ENCODE measurements at places on chromosomes 1 and 21.

- DNase-seq, result no peak
Observed at GRCh38 chr1:32929366-32929765, 28.2 kb upstream of the TMEM54 start.

GRCh38 chr1:66996018-66996682 lies 57.8 kb downstream of the SLC35D1 start:
- DNase-seq, result peak; percentile 71

- no peak for DNase-seq
Observed at GRCh38 chr1:152673016-152673415, 2.1 kb upstream of the LCE2C start.

DNA sequence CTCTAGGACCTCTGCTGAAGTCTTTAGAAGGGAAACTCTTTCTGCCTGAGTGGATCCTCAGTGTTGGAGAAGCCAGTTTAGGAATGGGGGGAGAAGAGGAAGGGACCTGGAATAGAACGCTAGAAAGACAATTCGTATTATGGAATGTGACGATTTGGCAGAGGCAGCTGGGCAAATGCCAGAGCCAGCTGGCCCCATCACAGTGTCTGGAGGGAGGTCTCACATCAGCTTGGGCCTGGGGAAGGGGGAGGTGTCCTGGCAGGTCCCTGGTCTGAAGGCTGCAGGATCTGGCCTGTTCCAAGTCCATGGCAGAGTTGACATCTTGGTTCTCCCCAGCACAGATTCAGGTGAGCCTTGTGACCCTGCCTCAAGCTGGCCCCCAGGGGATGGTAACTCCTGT lies 11.3 kb downstream of the TMCC2 start:
- DNase-seq, result no peak

DNA sequence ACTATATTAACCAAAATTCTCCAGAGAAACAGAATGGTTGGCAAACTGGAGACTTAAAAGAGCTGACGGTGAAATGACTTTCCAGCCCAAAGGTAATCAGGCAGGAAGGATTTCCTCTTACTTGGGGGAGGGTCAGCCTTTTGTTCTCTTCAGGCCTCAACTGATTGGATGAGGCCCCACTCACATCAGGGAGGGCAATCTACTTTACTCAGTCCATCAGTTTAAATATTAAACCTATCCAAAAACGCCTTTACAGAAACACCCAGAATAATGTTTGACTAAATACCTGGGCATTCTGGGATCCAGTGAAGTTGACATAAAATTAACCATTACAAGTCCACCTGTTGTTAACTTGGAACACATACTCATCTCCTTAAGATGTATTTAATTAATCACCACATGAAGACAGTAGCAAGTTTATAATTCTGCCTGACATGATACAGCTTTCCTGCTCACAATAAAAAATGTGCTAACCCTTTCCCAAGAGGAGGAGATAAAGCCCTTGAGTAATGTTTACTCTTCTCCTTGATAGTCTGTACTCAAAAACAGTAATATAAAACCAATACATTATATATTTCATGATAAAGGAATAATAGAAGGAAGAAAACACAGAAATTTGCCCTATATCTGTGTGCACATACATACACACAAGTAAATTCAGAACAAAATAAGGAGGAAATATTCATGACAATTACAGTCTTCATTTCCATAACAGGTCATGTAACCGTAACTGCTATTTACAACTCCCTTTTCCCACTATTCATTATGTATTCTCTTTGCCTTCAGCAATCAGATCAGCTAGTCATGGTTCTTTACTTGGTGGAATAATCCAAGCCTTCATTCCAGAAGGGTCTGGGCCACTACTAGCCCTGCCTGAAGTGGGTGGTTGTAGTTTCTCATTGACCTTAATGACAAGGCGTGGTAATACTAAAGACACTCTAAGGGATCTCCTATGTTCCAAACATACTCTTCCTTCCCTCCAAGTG lies 107.5 kb upstream of the RUNX1 start:
- DNase-seq, result peak; percentile 37

GRCh38 chr1:20081353-20081810 lies 11.4 kb downstream of the PLA2G5 start:
- no peak for DNase-seq
